Lower leg skin (tissue), 4 donors: ENCODE measurements at places on chromosomes 3 and 15. TPM values are rescaled to one million over a fixed set of nuclear protein-coding genes. Genes with fewer than 3 reads are reported as not detected.

DNA sequence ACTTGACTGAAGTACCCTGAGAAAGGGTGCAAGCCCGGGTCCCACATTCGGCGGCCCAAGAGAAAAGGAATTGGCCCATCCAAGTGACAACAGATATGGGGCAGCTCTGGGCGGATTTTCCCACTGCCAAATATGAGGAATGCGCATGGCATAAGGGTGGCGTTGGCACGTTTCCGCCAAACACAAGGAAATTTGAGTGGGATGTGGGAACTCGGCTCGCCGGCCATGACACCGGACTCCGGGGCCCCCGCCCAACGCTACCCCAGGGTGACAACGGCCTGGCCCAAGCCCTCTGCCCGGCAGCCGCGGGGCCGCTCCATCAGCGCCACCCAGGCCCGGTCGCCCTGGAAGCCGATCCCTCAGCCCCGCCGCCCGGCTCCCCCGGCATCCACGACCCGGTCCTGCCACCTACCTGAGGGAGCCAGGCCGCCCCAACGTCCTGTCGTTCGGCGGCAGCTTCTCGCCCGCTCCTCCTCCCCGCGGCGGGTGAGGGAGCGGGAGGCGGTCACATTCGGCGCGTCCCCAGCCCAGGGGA is 449 bp downstream of the RAF1 start:
- peak; percentile 56 for DNase-seq

The DALRD3 gene
- total RNA-seq: 63.5 TPM

DNA sequence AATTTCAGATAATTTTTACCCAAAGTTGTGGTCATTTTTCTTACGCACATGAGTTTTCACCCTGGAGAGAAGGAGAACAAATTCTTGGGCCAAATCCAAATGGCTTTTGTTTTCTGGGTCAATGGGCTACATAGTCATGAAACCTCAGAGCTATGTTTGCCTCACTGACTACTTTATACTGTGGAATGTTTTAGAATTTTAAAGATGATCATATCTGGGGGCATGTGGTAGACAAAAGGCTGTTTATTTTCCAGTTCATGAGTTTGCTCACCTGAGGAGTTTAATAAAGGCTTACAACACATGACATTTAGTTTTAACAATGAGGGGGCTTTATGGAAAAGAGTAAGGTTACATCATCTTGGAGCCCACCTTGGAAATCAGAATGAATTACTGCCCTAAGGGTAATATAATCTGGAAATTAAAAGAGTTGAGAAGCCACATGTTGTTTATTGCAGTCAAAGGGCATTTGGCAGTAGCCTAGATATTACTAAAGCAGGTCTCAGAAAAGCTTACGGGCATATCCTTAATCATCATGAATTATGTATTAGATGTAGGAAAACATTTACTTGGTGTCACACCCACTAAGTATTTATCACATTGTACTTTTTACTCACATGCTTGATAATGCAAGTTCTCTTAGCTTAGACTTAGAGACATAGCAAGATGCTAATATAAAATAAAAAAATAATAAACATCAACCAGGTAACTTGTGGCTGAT is 466.1 kb downstream of the EDEM1 start:
- no peak for DNase-seq

DNA sequence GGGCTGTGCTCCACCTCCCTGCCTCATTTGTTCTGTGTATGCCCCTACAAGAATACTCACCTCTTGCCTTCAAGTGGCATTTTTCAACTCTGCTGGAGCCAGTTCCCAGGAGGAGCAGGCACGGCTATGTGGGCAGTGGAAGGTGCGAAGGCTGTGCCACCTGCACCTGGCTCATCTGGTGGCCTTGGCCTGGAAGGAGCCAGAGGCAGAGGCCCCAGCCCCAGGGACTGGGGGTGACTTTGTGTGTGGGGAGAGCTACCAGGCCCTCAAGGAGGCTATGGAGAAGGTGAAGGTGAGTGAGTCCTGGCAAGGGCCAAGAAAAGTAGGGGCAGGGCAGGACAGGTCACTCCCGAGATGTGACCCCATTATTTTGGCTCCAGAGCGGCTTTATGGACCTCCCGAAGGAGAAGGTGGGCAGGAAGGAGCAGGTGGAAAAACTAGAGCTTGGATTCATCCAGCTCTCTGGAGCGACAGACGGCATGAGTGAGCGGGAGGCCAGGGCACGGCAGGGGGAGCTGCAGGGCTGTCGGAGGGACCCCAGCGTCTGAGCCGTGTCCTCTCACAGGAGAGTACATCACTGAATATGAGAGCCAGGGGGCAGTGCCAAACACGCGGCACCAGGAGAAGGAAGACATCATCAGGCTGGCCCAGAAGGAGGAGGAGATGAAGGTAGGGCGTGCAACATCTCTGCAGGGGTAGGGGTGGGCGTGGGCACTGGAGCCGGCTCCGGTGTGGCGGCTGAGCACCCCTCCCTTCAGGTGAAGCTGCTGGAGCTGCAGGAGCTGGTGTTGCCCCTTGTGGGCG is 57.3 kb upstream of the UBE2Q2 start:
- DNase-seq: no peak

The SERPINI2 gene
- not detected for total RNA-seq

GRCh38 chr15:81161160-81161673 is 27.1 kb downstream of the CFAP161 start:
- no peak for DNase-seq

- DNase-seq: no peak
These were observed 49.6 kb downstream of the FAM98B start for GRCh38 chr15:38503496-38503895.

GRCh38 chr3:170707899-170708298 is 122.0 kb upstream of the SLC7A14 start:
- no peak for DNase-seq

The ARL6 gene
- total RNA-seq: 6.4 TPM

DNA sequence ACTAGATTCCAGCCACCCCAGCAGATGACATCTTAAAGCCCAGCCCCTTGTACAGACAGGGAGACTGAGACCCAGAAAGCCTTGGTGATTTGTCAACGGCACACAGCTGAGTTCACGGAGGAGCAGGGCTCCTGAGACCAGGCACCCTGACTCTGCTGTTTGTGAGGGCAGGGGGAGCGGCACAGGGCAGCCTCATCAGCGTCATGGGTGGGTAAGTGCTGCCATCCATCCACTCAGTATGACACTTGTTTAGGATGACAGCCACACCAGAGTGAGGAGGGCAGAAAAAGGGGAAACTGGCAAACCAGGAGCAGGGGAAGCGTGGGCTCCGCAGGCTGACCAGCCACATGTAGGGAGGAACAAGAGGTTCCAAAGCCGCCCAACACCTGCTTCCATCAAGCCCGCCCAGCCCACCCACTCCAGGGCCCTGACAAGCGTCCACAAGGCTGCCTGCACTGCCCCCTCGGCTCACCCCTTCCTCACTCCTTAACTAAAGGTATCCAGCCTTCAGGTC is 19.9 kb downstream of the RBPMS2 start:
- no peak for DNase-seq

DNA sequence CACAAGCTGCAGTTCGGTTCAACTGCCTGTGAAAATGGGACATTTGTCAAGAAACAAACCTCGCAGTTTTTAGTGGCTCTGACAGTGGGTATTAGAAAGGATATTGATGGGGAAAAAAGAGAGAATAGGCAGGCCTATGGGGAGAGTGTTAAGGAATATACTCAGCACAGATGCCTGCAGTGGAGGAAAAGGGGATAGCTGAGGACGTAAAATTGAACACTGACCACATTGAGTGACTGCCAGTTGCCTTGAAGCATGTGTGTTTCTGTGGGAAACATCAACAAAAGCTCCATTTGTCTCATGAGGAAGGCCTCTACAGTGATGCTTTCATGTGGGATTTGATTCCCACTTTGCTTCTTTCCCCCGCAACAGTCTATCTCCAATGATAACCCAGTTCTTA is 1042.1 kb downstream of the TUSC7 start:
- DNase-seq: no peak

DNA sequence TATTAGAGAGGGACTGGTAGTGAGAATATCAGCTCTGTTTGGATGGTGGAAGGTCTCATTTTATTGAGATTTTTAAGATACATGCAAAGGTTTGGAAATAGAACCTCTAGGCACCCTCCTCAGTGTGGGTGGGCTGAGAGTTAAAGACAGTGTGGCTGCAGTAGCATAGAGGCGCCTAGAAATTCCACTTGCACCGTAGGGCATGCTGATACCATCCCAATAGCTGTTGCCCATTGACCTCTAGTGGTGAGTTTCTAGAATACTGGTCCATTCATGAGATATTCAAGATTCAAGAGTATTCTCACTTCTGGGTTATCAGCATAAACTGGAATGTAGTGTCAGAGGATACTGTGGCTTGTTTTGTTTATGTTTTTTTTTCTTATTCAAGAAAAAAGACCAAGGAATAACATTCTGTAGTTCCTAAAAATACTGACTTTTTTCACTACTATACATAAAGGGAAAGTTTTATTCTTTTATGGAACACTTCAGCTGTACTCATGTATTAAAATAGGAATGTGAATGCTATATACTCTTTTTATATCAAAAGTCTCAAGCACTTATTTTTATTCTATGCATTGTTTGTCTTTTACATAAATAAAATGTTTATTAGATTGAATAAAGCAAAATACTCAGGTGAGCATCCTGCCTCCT is 87.2 kb downstream of the TGFBR2 start:
- DNase-seq: peak; percentile 51

DNA sequence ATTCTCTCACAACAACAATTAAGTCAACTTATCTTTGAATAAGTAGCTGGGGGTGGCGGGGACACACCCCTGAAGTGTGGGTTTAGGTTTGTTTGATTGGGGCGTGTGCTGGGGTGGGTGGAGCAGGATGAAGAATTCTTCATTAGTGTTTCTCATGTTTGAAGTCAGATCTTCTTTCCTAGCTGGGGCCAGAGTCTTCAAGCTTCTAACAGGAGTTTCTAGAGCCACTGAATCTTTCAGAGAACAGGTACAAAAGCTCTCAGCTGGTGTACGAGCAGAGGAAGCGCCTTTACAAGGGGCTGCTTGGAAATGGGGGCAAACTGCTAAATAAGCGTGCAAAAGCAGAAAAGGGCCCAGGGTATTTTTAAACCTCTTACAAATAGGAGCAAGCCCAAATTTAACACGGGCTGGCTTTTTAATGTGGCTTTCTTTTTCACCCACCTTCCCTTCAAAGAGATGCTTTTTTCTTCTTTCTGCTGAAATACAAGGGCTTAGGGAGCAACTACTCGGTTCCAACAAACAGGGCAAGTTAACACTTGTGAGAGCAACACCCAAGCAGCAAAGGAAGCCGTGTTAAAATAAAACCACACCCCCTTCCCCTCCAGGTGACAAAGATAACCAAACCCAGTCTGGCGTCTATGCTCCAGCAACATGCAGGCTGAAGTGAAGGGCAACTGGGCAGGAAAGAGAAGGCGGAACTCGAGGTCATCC is 86.9 kb upstream of the RASGRP1 start:
- no peak for DNase-seq

The NEIL1 gene
- total RNA-seq: 41.7 TPM

DNA sequence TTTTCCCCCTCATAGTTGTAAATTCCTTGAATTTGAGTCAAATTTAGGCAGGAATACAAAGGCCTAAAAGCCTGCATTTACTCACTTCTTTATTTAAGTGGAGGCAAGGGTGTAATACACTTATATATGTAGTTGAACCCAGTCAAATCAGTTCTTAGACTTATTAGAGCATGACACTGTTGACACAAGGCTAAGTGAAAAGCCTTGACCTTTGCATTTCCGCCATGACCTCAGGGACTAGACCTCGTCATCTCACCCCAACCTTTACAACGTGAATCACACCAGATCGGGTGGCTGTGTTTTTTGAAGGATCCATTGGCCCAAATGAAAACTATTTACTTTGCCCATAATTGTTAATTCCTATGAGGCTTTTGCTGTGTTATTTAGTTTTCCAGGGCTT is 774.4 kb downstream of the ROBO1 start:
- no peak for DNase-seq

DNA sequence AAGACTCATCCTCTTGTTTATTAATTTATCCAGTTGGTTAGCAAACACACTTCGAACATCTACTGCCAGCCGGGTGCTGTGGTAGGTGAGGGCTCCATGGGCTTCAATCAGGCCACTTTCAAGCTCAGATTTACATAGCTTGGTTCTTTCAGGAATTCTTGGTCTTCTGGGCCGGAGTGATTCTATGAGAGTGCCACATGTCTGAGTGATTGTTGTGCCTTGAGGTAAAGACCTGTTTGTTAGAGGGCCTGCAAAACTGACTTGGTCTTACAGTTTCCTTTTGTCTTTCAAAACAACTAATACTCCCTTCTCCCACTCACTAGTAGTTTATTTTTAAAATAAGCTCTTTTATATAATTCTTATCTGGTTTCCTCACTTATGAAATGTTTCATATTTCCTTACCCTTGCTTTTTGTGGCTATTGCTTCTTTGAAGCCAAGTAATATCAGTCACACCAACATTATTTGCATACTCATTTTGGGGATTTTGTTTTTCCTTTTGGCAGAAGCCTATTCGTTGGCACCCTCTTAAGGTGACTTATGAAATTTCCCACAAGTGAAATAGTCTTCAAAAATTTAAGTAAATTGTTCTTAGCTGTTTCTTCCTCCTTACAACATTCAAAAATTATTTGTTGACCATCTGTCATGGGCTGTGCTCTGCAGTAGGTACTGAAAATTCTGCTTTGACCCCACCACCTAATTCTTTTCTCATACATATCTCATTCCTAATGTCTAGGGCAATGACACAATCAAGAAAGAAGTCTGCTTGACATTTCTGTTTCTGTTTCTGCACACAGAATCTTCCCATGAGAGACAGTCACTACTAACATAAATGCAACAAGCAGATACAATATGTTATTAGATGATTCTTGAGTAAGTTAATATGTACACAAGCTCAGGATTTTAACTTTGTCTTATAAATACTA is 120.2 kb downstream of the LRRC28 start:
- no peak for DNase-seq

- no peak for DNase-seq
These were observed 85.6 kb upstream of the ALDH1A3 start for GRCh38 chr15:100794008-100794407.

The GOLIM4 gene
- 25.5 TPM for total RNA-seq

The LMOD3 gene
- total RNA-seq: not detected

The NRG4 gene
- 0.25 TPM for total RNA-seq

- DNase-seq: no peak
These were observed 546.9 kb upstream of the CFAP20DC start for GRCh38 chr3:59596741-59597140.

DNA sequence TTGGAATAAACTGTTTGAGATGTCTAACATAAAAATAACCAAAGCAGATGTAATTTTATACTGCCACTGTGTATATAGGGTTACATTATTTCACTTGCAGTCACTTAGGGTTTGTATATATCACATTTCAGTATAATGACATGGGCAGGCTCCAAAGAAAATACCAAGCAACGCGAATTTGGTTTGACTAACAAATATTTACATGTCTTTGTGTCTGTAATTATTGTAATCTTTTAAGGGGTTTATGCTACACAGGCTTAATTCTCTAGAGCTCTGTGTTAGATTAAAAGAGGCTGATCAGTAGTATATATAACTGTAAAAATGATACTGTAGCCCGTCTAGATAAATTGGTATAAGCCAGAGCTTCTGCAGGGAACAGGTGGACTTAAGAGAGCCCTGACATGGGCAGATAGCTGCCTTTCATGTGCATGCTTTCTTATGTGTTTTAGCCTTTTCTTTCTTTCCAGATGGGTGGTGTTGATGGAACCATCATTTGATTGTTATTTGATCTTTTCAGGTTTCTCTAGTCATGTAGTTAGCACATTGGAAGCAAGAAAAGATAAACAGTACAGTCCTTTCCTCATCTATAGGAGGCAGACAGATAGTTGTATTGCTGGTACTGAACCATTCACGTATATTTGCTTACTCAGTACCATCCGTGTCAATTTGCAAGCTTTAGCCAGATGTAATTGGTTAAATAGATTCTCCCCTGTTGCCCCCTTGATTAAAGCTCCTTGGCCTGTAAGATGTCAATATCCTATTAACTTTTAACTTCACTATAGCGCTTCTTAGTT is 86.1 kb downstream of the GALK2 start:
- no peak for DNase-seq

GRCh38 chr15:41698779-41699178 is 38.6 kb downstream of the MGA start:
- DNase-seq: no peak
